Suppressor macrophage treated with lipopolysaccharide for 4 hours (primary cell): ENCODE measurements at places on chromosomes 11 and 22.

DNA sequence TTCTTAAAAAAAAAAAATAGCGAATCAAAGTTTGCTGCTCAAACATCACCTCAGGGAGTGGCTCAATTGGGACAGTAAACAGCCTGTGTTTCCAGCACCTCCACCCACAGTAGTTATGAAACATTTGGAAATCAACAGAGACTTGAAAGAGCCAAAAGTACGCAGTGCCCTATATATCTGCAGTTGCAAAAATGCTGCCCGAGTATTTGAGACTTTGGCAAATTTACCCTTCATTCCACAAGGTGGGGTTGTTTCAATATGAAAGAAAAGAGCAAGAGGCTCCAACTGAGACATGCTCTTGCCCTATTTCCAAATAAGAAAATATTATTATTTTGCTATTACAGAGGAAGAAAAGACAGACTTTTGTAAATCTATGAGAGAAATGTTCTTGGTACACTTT lies 851.1 kb upstream of the RAG2 start:
- peak; percentile 18 for DNase-seq

DNA sequence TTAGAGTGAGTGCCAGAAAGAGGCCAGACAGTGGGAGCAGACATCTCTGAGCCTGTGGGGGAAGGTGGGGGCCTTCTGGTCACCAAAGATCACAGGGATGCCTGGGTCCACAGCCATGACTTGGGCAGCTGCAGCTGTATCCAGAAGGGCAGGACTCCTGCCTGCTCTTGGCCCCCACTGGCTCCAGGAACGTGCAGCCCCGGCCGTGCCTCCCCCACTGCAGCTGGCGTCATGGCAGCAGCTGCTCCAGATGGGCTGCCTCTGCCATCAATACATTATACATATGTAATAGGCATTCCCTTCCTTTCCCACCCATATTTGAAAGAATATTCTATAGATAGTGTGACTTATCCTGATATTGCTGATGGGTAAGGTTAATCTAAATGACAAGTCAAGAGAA lies 195.5 kb upstream of the SNX19 start:
- DNase-seq = no peak

- no peak for DNase-seq
Observed at GRCh38 chr11:82978422-82979099, 77.0 kb downstream of the DDIAS start.

DNA sequence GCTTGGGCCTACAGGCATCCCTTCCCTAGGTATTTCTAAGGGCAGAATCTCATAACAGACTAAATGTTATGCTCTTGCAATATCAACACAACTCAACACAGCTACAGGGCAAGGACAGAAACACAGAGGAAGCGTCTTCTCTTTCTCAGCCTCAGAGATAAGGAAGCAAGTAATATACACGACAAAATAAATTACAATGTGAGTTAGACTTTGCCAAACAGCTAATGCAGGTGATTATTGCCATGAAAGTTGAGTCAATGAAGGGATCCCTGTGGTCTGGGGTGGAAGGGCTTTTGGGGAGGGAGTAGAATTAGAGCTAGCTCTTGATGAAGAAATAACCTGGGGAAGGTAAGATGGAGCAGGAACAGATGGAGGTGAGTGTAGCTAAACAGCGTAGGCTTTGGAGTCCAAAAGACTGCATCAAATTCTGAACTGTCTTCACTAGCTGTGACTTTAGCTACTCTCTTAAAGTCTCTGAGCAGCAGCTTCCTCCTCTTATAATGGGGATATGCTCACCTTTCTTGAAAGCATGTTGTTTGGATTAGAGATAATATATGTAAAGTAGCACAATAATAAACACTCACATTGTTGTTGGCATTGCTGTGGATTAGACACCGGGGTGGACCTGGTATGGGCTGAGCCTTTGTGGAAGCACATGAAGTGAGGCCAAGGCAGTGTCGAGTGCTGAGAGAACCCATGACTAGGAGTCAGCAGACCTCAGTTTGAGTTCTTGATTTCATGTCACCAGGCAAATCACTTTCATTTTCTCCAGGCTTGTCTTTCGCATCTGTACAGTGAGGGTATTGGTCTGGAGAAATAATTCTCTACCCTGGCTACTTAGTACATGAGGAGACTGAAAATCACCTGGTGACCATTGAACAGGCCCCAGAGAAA lies 41.0 kb upstream of the AQP11 start:
- DNase-seq = peak; percentile 68

DNA sequence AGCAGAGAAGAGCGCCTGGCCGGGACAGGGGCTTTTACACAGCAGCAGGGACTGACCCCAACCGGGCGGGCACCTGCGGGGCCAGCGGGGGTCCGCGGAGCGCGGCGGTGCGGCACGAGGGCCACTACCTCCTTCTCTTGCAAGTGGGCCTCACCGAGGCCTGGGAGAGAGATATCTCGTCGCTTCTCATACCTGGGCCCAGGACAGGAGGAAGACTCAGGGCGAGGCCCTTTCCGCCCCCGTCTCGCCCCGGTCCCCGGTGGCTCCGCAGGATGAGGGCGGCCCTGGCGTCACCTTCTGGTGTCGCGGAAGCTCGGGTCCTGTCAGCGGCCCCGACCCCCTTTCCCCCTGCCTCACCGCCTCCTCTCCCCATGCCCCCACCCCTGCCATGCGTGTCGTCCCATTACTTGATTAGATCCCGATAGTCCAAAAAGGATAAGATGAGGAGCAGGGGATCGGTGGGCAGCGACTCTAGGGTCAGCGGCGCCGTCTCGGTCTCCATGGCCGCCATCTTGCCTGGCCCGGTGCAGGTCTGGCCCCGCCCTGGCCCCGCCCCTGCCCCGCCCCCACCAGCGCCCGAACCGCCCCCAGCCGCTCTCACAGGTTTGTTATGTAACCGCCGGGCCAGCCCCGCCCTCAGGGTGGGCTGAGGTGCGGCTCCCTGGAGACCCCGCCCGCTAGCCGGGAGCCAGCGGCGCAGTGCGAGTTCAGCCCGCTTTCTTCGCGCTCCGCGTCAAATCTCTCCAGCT lies at the start of gene FBXO3:
TSS of gene FBXO3 (minus strand) at position 534 of the 749 bp plus-strand sequence. CDS start at position 511, 23 bp downstream.
- DNase-seq = peak; percentile 81

GRCh38 chr11:41320653-41321052 lies 138.8 kb downstream of the LRRC4C start:
- DNase-seq = no peak

GRCh38 chr11:4092026-4092425 lies 2.6 kb upstream of the RRM1 start:
- peak; percentile 65 for DNase-seq

DNA sequence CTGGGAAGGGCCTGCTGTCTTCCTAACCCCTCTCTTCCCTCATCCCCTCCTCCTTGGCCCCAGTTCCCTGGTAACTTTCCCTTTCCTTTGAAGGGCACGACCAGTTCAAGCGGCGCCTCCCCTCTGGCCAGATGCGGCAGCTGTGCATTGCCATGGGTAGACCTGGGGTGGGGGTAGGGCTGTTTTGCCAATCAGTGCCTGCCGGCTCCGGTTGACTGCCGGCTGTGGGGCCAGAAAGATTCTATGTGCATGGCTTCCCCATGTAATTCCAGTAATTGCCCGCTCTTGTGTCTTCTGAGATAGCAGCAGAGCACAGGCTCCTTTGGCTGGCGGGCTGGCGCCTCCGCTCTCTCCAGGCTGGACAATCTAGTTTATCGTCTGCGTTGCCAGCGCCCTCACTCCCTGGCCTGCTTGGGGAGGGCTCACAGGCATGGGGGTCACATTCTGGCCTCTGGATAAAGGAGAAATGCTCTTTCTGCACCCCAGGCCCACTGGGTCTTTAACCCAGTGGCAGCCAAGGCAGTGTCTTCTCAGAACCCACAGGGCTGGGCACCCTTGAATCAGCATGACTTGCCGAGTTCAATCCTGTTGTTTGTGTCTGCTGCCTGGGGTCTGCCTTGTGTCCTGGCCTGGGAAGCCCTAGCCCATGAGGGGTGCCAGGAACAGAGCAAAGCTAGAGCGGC lies 9.4 kb downstream of the SIDT2 start:
- no peak for DNase-seq

GRCh38 chr22:40628354-40629042 lies 8.0 kb downstream of the MRTFA start:
- peak; percentile 84 for DNase-seq

GRCh38 chr22:23102776-23103175 lies 32.5 kb downstream of the GNAZ start:
- DNase-seq = no peak

DNA sequence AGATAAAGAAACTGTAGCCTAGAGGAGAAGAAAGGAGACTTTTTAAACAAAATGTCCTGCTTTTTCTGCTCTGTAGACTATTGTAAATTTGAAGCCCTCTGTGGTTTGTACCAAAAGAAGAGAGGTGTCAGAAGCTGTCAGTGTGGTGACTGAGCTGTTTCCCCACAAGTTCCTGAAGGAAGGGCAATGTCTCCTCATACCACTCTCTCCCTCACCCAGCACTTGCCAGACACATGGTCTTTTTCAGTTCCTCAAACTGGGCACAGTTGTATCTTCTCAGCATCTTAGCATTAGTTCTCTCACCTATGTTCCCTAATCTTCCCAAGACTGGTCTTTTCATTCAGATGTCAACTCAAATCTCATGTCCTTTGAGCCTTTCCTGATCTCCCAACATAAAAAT lies 4.3 kb downstream of the BCO2 start:
- DNase-seq = peak; percentile 69

- DNase-seq = peak; percentile 34
Observed at GRCh38 chr11:86978756-86979608, 23.8 kb upstream of the FZD4 start.

DNA sequence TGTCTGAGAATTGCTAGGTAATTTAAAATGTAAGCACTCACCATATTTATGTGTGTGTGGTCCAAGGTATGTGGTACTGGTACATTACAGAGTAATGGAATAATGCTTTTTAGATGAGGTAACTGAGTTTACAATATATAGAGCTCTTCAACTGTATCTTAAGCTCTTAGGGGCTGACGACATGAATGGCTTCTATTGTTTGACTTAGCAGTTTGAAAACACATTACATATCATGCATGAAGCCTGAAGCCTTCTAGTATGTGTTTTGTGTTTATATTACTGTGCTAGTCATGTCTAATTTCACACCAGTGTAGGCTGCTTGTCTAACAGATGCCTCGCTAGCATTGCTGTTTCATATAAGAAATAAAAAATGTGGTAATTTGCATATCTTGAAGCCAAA lies 37.2 kb downstream of the GAS2 start:
- no peak for DNase-seq

DNA sequence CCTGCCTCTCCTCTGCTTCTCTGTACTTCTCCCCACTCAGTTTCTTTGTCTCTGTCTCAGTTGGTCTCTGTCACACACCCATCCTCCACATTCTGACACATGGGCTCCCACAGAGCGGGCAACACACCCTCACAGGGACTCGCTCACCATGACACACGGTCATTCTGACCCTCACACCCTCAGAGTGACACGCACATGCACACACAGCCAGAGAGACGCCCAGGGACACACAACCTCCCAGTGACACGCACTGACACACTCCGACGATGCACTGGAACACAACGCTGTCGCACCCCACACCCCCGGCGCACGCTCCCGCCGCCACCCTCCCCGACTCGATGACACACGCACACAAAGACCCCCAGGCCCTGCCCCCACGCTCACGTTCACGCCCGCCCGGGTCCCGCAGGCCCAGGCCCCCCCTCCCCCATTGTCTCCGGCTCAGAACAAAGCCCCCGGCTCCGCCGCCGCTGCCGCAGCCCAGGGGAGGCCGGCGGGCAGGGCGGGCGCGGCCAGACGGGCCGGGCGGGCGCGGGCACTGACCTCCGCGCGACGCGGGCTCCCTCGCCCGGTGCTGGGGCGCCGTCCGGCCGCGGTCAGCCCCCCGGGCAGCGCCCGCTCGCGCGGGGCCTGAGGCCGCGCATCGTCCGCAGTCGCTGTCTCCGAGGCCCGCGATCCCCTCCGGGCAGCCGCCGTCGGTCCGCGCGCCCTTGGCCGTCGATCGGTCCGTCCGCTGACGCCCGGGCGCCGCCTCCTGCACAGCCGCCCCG lies 404 bp downstream of the DCHS1 start:
- DNase-seq = no peak

GRCh38 chr11:133149698-133150097 lies 382.6 kb downstream of the OPCML start:
- no peak for DNase-seq

GRCh38 chr11:102001657-102002338 lies 45.4 kb upstream of the CFAP300 start:
- DNase-seq = no peak

- DNase-seq = peak; percentile 55
Observed at GRCh38 chr11:118448294-118448693, 12.0 kb downstream of the KMT2A start.

DNA sequence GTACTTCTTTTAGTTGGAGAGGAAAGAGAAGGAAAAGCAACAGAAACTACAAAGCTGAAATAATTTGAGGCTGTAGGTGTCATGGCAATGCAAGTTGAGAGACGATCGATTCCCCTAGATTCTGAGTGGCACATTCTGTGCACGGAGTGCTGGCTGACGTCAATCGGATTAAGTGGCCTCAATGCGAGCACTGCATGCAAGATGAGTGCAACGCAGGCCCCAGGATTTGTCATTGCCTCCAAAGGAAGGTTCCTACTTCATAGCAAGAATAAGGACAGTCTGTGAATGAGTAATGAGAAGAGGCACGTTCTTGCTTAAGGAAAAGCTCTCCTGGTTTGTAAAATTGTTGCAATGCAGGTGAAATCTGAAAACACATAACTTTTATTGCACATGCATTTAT lies 892.4 kb downstream of the KCNA4 start:
- DNase-seq = no peak

- DNase-seq = no peak
Observed at GRCh38 chr11:59302991-59303390, 55.7 kb upstream of the OR5AN1 start.

DNA sequence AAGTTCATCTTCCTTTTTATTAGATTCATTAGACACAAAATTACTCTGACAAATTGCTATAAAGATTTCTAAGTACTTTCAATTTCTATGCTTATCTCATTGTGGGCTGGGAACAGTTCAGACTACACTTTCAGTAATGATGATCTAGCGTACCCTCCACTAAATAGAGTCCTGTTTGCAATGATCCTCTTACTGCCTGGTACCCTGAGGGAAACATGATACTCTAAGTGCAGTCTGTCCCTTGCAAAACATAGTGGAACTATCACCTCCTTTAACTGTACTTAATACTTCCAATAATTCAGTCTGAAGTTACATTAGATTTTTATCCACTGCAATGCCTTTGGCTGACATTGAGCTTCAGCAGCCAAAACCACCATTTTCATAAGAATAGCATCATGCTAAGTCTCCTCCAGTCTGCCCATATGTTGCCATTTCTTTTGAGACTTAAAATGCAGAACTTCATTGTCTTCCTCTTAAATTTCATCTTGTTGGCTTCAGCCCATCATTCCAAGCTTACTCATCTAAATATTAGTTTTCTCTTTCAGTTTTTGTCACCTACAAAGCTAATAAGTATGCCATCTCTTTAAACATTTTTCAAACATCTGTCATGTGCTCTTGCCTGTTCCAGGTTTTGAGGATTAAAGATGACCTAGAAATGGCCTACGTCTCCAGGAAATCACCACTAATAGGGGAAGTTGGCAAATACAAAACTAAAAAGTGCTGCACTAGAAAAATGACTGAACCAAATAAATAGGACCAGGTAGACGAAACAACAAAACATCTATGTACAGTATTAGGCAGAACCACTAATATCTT lies 55.5 kb downstream of the PAK1 start:
- peak; percentile 66 for DNase-seq

GRCh38 chr11:69509381-69509780 lies 27.9 kb downstream of the LINC01488 start:
- DNase-seq = no peak

GRCh38 chr11:57546869-57547475 lies 9.6 kb downstream of the SMTNL1 start:
- peak; percentile 67 for DNase-seq
